ENCODE measurements at places on chromosomes 6 and 20. TPM values are rescaled to one million over a fixed set of nuclear protein-coding genes. Genes with fewer than 3 reads are reported as not detected.

DNA sequence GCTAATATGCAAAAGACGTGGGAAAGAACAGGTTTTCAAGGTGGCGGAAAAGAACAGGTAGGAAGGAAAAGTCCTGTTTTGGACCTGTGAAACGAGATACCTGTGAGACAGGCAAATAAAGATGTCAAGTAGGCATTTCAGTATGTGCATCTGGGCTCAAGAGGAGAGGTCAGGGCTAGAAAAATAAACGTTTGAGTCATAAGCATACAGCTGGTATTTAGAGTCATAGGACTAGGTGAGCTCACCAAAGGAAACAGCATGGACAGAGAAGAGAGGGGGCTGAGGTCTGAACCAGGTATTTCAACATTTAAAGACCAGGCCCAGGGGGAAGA is 14.9 kb downstream of the MTFR2 start:
- no peak overlapping the region for H3K27ac ChIP-seq
- H3K36me3 ChIP-seq = no peaks in the 10 kb centered on the region
- no peak for DNase-seq
- H3K4me1 ChIP-seq = no peaks in the 10 kb centered on the region

PBOV1 gene
- polyA plus RNA-seq = not detected

CMTR1 gene
- 123 TPM for polyA plus RNA-seq

- no peaks in the 10 kb centered on the region for H3K36me3 ChIP-seq
- no peak overlapping the region for H3K27ac ChIP-seq
- DNase-seq = no peak
- no peaks in the 10 kb centered on the region for H3K27me3 ChIP-seq
These were observed 12.2 kb downstream of the FILIP1 start for GRCh38 chr6:75481394-75481793.

TNFRSF6B gene
- 3.0 TPM for polyA plus RNA-seq

- DNase-seq = no peak
- peaks cover under 1% of the 10 kb centered on the region for H3K4me1 ChIP-seq
- no peaks in the 10 kb centered on the region for H3K27me3 ChIP-seq
- H3K27ac ChIP-seq = no peak overlapping the region
These were observed 47.2 kb downstream of the KIF13A start for GRCh38 chr6:17940151-17940792.

DNA sequence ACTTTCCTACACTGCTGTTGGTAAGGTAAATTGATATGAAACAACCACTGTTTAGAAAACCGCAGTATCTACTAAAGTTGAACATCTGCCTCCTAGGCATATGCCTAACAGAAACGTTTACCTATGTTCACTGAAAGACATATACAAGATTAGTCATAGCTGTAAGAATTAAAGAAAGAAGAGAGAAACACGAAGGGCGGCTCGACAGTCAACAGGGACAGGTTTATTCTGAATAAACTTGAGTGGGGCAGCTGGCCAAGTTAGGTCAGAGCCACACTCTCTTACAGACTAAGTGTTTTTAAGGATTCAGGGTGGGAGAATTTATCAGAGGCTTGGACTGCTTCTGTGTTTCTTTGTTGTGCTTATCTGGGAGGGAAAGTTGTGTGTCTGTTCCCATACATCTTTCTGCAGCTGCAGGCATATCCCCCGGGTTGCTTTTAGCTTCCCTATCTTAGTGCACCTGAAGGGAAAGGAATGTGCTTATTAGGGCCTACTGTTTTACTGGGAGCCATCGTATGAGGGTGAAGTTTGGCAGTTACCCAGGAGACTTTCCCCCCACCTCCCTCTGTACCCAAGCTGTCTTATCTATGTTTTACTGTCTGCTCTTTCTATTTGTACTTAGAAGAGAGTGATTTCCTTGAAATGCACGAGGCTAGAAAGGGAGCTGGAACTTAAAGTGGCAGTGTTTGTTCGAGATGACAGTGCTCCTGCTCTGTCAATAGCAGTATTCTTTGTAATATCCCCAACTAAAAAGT is 20.4 kb downstream of the PROCR start:
- DNase-seq = peak; percentile 69
- H3K27ac ChIP-seq = peak overlapping the region; percentile 31
- H3K4me3 ChIP-seq = no peak overlapping the region
- no peaks in the 10 kb centered on the region for H3K36me3 ChIP-seq

SLC35D3 gene
- polyA plus RNA-seq = not detected

- no peaks in the 10 kb centered on the region for H3K36me3 ChIP-seq
- H3K27me3 ChIP-seq = no peaks in the 10 kb centered on the region
- DNase-seq = no peak
- H3K27ac ChIP-seq = no peak overlapping the region
- peaks cover 10% of the 10 kb centered on the region for H3K4me1 ChIP-seq
- H3K4me3 ChIP-seq = no peak overlapping the region
These were observed 11.6 kb downstream of the NCOA7 start for GRCh38 chr6:125802383-125802782.

GRCh38 chr6:142914937-142915697 is 29.9 kb downstream of the HIVEP2 start:
- no peaks in the 10 kb centered on the region for H3K27me3 ChIP-seq
- H3K4me1 ChIP-seq = no peaks in the 10 kb centered on the region
- DNase-seq = no peak
- no peaks in the 10 kb centered on the region for H3K36me3 ChIP-seq
- no peak overlapping the region for H3K4me3 ChIP-seq

DNA sequence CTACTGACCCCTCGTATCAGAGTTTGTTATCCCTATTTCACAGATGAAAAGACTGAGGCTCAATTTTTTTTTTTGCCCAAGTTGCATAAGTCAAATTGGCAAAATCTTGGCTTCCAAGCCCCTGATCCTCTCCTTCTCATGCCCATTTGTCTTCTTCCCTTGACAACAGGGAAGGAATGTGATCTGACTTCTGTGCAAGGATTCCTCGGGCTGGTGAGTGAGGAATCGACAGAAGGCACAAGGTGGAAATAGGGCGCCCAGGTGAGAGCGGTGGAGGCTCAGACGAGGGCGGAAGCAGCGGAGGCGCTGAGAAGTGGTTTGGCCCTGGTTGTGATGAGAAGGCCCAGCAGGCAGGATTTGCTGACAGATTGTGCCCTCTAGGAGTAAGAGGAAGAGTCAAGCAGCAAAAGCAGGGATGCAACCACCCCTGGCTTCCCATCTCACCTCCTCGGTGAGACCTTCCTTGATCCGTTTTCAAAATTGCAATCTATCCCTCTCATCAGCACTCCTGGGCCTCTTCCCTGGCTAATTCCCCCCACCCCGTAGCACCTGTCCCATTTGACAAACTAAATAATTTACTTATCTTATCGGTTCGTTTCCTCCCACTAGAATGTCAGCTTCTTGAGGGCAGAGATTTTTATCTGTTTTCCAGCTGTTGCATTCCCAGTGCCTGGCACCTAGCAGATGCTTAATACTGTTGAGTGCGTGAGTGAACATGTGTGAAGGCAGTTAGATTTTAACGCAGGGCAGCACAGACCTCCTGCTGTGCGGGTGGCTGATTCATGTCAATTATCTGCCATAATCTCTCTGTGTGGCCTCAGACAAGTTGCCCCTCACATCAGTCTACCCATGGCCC is 3.7 kb upstream of the SIRPA start:
- no peaks in the 10 kb centered on the region for H3K27me3 ChIP-seq
- H3K4me1 ChIP-seq = no peaks in the 10 kb centered on the region
- H3K27ac ChIP-seq = no peak overlapping the region
- H3K36me3 ChIP-seq = no peaks in the 10 kb centered on the region

SPAG4 gene
- polyA plus RNA-seq = 39.0 TPM

GRCh38 chr6:132719736-132720448 is 6.0 kb upstream of the VNN1 start:
- H3K27ac ChIP-seq = no peak overlapping the region
- DNase-seq = no peak
- H3K27me3 ChIP-seq = no peaks in the 10 kb centered on the region
- no peaks in the 10 kb centered on the region for H3K4me1 ChIP-seq

- H3K27me3 ChIP-seq = no peaks in the 10 kb centered on the region
- no peak overlapping the region for H3K4me3 ChIP-seq
- H3K36me3 ChIP-seq = no peaks in the 10 kb centered on the region
- no peaks in the 10 kb centered on the region for H3K4me1 ChIP-seq
These were observed 135.4 kb downstream of the CDC5L start for GRCh38 chr6:44522871-44523270.

DNA sequence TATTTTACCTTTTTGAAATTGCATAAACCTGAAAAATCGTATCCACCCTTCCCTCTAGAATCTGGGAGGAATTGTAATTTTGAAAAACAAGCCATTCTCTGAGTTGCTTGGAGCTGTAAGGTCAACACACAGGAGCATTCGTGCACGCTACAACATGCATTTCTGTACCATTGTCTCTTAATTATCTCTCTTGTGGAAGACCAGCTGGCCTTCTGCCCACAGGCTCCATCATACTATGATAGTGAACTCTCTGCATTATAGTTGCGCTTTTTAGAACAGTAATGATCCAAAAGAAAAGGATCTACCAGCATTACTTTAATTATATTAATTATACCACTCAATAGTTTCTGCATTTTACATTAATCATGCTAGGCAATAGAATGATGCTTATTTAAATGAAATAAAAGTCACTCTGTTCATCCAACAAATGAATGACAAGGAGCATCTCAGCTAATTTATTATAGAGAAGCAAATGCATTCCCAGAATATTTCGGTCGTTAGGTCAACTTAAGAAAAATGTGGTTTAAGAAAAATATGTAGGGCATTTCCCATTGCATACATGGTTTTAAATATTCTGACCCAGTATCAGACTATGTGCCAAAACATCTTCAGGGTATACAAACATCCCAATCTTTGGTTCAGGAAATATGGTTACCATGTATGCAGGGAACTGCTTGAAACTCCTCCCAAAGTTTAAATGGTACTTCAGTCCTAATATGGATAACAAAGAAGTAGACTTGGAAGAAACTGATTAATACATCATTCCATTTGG is 263.5 kb downstream of the TFAP2A start:
- H3K4me3 ChIP-seq = no peak overlapping the region
- H3K4me1 ChIP-seq = no peaks in the 10 kb centered on the region
- H3K27ac ChIP-seq = no peak overlapping the region
- H3K36me3 ChIP-seq = no peaks in the 10 kb centered on the region
- H3K27me3 ChIP-seq = no peaks in the 10 kb centered on the region
- no peak for DNase-seq

- peaks cover 15% of the 10 kb centered on the region for H3K4me1 ChIP-seq
- no peak for DNase-seq
- H3K27ac ChIP-seq = no peak overlapping the region
- no peaks in the 10 kb centered on the region for H3K36me3 ChIP-seq
- H3K27me3 ChIP-seq = no peaks in the 10 kb centered on the region
These were observed 352.4 kb downstream of the UTRN start for GRCh38 chr6:144637541-144637940.

PANK2 gene
- 57.9 TPM for polyA plus RNA-seq

DNA sequence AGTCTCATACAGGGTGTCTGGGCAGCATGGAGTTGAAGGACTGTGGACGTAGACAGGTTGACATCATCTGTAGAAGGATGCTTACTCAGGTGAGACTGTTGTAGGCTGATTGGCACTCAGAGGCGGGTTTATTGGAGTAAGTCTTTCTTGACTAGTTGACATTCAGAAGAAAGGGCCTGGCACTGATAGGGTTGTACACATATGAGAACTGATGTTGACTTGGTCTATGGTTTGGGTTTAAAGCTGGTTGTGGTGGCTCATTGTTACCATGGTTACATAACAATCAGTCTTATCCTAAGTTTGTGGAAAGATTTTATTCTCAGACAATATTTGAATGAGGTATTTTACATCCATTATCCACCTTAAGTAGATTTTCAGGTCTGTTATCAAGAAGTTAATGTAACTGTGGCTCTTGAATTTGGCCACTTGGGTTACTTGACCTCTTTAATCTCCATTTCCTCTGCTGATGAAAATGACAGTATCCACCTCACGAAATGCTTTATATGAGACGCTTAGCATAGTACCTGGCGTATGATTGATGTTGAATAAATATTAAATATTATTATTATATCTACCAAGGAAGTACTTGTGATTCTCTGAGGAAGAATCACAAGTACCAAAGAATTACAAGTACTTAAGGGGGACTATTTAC is 109.3 kb downstream of the DNAH8 start:
- H3K36me3 ChIP-seq = no peaks in the 10 kb centered on the region
- DNase-seq = no peak

- no peak overlapping the region for H3K4me3 ChIP-seq
- DNase-seq = no peak
- no peak overlapping the region for H3K27ac ChIP-seq
- no peaks in the 10 kb centered on the region for H3K36me3 ChIP-seq
- no peaks in the 10 kb centered on the region for H3K4me1 ChIP-seq
These were observed 70.5 kb downstream of the CNKSR3 start for GRCh38 chr6:154440022-154440421.

- H3K27ac ChIP-seq = no peak overlapping the region
- H3K4me3 ChIP-seq = no peak overlapping the region
- H3K27me3 ChIP-seq = no peaks in the 10 kb centered on the region
- no peaks in the 10 kb centered on the region for H3K4me1 ChIP-seq
These were observed 612.3 kb upstream of the BTBD3 start for GRCh38 chr20:11305406-11305805.

LY6G6F gene
- 0.41 TPM for polyA plus RNA-seq

DNA sequence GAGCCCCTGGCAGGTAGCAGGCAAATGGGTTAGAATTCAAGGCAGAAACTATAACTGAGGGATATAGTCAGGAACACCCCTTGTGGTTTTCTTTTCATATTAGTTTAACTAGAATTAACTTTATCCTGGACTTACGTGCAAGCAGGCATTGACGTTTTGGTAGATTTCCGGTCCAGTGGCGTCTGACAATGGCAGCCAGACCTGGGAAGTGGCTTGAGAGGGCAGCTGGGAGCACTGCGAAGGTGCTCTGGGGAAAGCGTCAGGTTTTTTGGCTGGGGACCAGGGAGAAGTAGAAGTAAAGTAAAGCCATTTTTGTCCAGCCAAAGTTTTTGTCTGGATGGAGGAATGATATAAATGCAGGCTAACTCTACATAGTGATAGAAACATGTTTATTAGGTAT is 8.4 kb upstream of the ACSS1 start:
- no peaks in the 10 kb centered on the region for H3K4me1 ChIP-seq
- no peaks in the 10 kb centered on the region for H3K27me3 ChIP-seq
- DNase-seq = no peak

RSPH4A gene
- 8.1 TPM for polyA plus RNA-seq

DNA sequence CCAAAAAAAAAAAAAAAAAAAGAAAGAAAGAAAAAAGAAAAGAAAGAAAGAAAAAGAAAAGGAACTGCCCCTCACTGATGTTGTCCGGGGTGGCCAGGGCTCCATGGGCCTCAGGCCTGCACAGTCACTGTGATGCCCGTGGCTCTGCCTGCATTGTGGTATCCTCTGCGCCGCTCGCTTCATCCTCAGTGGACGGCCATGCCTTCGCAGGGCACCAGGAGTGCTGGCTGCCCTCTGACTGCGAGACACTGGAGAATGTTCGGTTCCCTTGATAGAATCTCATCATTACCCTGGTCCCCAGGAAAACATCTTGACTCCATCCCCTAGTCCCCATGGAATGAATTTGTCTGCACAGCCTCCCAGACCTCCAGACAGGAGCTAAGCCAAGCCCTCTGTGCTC is 61.7 kb downstream of the TMEM242 start:
- no peaks in the 10 kb centered on the region for H3K36me3 ChIP-seq
- H3K4me3 ChIP-seq = no peak overlapping the region
- H3K27ac ChIP-seq = no peak overlapping the region
- H3K27me3 ChIP-seq = no peaks in the 10 kb centered on the region

- no peak overlapping the region for H3K4me3 ChIP-seq
- H3K36me3 ChIP-seq = no peaks in the 10 kb centered on the region
- H3K27ac ChIP-seq = no peak overlapping the region
- no peak for DNase-seq
These were observed 553.7 kb downstream of the COL12A1 start for GRCh38 chr6:74651948-74652842.

- no peak overlapping the region for H3K27ac ChIP-seq
- H3K27me3 ChIP-seq = no peaks in the 10 kb centered on the region
- no peaks in the 10 kb centered on the region for H3K4me1 ChIP-seq
- no peaks in the 10 kb centered on the region for H3K36me3 ChIP-seq
- DNase-seq = peak; percentile 63
These were observed 85.4 kb upstream of the NXT1 start for GRCh38 chr20:23265226-23265625.

EPB41L1 gene
- 49.8 TPM for polyA plus RNA-seq

OR2J3 gene
- polyA plus RNA-seq = 0.25 TPM

All from testis (tissue), 5 donors.